NCI-H1694 (cell line): ENCODE measurements at places on chromosomes 4 and X.

GRCh38 chr4:118225511-118225910 lies 127.3 kb downstream of the PRSS12 start:
- no peak for DNase-seq

- DNase-seq = no peak
Observed at GRCh38 chr4:16011173-16011572, 48.2 kb upstream of the FGFBP2 start.

DNA sequence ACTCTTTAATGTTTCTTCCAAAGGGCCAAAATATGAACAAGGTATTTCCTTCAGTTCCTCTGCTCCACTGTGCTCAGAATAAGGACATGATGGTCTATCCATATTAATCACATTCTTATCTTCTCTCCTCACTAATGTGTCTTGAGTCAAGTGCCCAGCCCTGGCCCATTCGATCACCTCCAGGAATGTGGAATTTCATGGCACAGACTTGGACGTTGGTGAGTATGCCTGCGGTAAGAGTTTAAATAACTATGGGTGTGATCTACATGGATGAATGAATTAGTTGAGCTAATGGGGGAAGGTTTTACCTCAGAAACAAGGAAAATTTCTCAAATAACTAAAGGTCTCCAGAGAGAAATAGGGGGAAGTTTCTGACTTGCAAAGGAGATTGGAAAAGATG lies 174.0 kb downstream of the NPFFR2 start:
- no peak for DNase-seq

DNA sequence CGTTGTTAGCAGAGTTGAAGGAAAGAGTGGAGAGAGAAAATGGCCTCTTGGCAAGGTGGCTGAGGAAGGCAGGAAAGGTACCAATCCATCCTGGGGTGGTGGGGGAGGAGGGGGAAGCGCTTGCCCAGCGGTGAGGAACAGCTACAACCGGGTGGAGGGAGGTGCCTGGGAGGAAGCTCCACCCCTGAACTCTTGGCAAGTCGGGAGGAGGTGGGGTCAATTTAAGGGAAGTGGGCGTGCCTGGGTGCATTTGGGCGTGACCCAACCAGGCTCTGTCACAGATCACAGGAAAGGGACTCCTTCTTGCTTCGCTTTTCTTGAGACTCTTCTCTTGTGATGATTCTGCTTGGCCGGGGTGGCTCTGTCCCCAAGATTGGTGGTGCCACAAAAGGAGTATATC lies 41.7 kb downstream of the BCORL1 start:
- DNase-seq = no peak

DNA sequence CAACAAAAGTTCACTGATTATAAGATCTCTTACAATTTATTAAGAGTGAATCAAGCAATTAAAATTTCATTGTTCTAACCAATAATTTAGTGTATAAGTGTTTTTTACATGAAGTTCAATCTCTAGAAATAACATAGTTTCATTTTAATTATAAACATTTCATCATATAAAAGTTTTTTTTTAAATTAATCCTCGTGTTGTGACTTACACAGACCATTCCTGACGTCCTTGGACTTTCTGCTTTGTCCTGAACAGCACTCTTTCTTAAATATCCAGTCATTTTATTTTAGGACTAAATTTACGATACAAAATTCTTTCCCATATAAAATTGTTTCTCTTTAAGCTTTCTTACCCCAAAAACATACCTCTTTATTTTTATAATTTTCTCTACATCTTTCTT lies 841.7 kb upstream of the POU3F4 start:
- DNase-seq = no peak

DNA sequence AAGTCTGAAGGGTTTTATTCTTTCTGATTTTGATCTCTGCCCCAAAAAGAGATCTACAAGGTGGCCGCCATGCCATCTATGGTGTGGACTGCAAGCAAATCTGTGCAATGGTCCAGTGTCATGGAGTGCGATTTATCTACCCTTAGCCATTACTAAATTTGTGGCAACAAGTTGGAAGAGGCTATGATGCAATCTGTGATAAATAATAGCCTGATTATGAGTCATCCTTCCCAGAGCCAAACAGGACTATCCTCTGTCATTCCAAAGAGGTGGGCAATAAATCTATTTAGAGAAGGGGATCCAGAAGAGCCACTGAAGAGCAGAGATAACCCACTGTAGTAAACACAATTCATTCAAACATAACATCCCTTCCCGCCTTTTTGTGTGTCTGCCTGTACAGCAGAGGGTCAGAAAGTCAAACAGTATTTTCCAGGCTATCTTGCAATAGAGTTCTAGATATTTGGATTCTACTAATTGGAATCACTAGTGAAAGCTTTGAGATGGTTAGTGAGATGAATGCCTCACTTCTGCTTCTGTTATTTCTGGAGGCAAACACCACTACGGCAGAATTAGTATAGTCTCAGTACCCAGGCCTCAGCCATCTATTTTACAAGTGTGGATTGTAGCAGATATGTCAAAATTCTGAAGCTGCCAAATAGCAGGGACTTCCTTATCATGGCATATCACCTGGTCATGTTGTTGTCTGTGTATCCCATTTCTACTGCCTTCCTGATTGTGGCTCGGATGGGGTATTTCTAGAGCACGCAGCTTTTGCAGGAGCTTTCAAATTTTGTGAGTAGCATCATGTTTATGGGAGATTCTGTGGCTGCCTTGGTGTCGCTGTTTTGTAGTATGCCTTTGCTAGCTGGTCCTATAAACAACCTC lies 192.0 kb downstream of the SMIM20 start:
- DNase-seq = no peak

GRCh38 chr4:164701665-164702064 lies 52.3 kb upstream of the SMIM31 start:
- no peak for DNase-seq

DNA sequence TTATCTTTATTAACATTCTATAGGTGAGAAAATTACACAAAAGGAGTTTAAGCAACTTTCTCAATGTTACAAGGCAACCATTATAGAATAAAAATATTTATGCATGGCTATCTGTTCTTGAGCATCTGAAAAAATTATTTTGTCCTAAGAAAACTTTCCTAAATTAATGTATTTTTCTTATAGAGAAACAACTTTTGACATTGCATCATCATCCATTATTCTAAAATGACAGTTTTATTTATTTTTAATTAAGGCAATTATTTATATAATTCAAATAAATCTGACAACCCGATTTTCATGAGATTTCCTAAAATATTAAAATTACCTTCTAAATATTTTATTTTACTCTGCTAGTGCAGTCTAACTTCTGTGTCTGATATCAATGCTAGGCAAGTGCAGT lies 4.8 kb downstream of the BTC start:
- no peak for DNase-seq

- DNase-seq = no peak
Observed at GRCh38 chr4:185254434-185254833, 45.0 kb downstream of the SNX25 start.

DNA sequence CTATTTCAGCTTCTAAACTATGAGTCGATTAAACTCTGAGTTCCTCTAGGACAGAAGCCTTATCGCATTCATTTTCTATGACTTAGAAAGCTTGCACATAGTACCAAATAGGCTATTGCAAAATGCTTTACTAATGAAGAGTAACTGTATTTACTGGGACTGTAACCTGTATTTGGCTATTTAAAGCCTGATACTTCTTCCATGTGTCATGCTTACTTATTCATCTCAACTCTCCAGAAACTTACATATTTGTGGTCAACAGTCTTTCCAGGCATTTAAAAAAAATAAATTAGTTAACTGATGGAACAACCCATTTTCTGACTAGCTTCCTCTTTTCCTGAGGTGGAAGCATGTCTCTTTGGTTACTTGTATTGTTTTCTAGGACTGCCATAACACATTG lies 467.9 kb downstream of the PCDH11X start:
- DNase-seq = no peak

DNA sequence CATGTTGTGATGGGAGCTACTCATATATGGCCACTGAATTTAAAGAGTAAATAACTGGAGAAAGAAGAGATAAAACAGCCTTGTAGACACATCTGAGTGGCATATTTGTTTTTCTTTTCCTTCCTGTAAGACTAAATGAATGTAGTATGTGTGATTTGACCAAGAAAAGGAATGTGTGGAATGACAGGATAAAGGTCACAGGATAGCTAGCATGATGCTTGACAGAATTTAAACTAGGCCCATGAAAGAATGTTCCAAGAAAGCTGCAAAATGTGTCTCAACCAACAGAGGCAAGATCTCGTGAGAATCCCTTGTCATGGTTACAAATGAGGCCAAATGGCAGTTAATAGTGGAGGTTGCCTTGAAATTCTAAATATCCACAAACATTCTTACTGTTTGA lies 137.0 kb downstream of the KCNIP4 start:
- no peak for DNase-seq

GRCh38 chrX:41258871-41259270 lies 75.1 kb upstream of the DDX3X start:
- no peak for DNase-seq

GRCh38 chr4:2785613-2786012 lies 7.3 kb upstream of the SH3BP2 start:
- DNase-seq = no peak

- no peak for DNase-seq
Observed at GRCh38 chr4:154977228-154977627, 196.2 kb downstream of the RBM46 start.
